Hematopoietic multipotent progenitor cell treated with erythropoietin and hydrocortisone succinate and interleukin-3 and kit ligand, for 6 days (in vitro differentiated cells): ENCODE measurements at places on chromosomes 7 and 10.

DNA sequence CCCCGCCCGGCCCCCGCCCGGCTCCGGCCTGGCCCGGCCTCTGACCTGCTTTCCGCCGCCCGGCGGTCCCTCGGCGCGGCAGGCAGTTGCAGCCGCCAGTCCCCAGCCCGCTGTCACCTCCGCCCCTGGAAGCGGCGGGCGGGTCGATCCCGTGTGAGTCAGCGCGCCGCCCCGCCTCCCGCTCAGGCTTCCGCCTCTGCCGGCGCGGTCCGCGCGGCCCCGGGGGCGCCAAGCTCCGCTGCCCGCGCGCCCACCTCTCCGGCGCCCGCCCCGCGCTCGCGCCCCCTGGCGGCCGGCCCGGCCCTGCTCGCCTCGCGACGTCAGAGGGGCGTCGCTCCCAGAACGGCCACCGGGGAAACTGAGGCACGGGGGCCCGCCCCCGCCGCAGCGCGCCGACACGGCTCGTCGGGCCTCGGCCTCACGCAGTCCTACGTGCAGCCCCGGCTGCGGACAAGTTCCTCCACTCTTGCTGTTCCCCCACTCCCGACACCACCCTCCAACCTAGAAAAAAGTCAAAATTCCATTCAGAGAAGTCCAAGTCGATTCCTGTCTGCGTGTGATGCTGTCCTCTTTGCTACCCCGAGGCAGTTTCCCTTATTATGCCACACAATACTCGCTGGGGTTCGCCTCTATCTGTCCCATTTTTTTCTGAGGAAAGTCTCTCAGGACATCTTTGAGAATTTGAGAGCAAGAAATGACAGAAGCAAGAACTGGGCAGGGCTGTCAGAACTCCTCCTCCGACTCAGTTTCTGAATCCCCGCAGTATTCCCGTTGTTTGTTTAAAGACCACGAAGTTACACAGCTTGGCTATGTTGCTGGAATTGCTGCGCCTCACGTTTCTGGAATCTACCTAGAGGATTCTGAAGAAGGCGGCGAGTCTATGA lies at the start of gene DNMBP:
Gene DNMBP (minus strand): TSS at position 155 of the 884 bp plus-strand sequence. CDS start 37,823 bp downstream, outside the sequence.
- peak; percentile 92 for DNase-seq

GRCh38 chr10:84004221-84004620 lies 135.1 kb upstream of the GHITM start:
- no peak for DNase-seq

GRCh38 chr7:25855854-25856782 lies 295.9 kb upstream of the NFE2L3 start:
- no peak for DNase-seq

- no peak for DNase-seq
Measured at GRCh38 chr10:30134171-30134945, 75.0 kb upstream of the JCAD start.

DNA sequence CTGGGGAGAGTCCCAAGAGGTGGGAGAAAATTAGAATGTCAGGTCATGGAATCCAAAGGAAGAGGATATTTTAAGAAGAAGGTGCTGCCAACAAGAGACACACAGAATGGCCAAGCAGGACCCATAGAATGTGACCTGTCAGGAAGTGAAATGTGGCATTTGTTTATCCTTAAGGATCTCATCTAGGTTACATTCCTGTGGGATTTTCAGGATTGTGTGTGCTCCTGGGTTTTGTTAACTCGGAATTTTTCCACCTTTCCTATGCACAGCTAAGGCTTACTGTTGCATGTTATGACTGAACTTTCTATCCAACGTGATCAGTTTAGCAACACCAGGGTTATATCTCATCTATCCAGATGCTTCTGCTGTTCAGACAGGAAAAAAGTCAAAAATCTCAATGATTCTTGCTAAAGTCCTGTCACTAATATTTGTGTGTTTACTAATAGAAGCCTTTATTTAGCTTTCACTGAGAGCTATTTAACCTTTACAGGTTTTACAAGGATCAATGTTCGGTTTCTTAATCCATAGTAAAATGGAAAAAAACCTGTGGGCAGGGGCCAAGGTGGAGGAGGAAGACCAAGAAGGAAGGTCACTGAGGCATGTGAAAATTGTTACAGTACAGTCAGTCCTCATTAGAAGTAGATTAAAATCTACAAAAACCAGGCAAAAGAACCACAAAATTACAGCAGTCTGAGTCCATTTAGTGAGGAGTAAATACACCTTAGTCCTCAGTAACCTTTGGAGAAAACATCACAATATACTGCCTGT lies 437.8 kb upstream of the NPVF start:
- no peak for DNase-seq
